Kidney (tissue), 22 donors: ENCODE measurements at places on chromosomes 11 and 22. TPM values are rescaled to one million over a fixed set of nuclear protein-coding genes. Genes with fewer than 3 reads are reported as not detected.

- DNase-seq: no peak
Measured at GRCh38 chr22:33922349-33922681, 2.0 kb upstream of the LARGE1 start.

- no peak for DNase-seq
Measured at GRCh38 chr11:117045196-117045595, 53.0 kb downstream of the SIK3 start.

- peak; percentile 66 for DNase-seq
Measured at GRCh38 chr22:50274311-50274710, 4.1 kb upstream of the MAPK11 start.

DNA sequence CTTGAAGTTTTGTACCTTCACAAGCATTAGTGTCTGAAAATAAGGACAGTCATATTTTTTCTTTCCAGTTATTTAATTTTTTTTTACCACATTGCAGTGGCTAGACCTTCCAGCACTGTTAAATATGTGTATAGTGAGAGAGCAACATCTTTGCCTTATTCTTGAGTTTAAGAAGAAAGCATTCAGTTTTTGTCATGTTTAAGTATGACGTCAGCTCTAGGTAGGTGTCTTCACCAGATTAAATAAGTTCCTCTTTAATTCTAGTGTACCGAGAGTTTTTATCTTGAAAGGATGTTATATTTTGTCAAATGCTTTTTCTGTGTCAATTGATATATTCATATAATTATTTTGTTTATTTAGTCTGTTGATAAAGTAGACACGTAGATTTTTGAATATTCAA lies 258.8 kb downstream of the FAM181B start:
- DNase-seq: no peak

DNA sequence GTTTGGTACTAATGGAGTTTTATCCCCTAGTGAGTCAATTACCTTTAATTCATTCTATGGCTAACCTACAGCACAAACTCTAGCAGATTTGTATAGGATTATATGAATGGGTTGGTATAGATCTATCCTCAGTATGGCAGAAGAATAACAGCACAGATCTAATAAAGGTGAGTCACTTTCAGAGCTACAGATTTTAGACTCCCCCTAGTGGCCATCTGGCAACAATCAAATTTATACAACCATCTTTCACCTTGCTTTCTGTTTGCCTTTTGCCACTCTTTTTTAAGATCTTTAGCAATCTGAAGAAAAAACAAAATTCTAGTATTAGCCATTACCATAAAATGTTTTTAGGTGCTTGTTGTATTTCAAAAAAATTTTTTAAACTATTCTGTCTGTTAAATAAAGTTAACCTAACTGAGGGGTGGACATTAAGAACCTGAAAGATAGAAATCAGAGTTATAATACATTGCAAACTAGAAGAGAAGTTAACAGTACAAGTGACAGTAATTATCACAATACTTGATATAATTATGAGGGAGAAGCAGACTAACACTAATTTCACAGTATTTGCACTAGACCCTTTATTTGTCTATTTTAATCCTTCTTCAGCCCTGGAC lies 25.8 kb downstream of the DDIAS start:
- peak; percentile 31 for DNase-seq

RASGRP2 gene
- 14.1 TPM for polyA plus RNA-seq

LMNTD2 gene
- polyA plus RNA-seq: 6.2 TPM
